Nephron progenitor cell (in vitro differentiated cells): ENCODE measurements at places on chromosomes 4 and X.
A peak's percentile ranks its signal among the peaks of the same experiment; 100 is the strongest.

GRCh38 chrX:119226446-119226845, 9.6 kb upstream of the PGRMC1 start:
- no peak for DNase-seq

- peak; percentile 60 for DNase-seq
These were observed 132.5 kb upstream of the NHS start for GRCh38 chrX:17242470-17242869.

GRCh38 chrX:110087485-110088356, 84.8 kb downstream of the TMEM164 start:
- DNase-seq = no peak

- no peak for DNase-seq
These were observed 256.8 kb downstream of the STIM2 start for GRCh38 chr4:27117453-27117852.

- DNase-seq = peak; percentile 15
These were observed 91.2 kb upstream of the SOD3 start for GRCh38 chr4:24704149-24704548.

DNA sequence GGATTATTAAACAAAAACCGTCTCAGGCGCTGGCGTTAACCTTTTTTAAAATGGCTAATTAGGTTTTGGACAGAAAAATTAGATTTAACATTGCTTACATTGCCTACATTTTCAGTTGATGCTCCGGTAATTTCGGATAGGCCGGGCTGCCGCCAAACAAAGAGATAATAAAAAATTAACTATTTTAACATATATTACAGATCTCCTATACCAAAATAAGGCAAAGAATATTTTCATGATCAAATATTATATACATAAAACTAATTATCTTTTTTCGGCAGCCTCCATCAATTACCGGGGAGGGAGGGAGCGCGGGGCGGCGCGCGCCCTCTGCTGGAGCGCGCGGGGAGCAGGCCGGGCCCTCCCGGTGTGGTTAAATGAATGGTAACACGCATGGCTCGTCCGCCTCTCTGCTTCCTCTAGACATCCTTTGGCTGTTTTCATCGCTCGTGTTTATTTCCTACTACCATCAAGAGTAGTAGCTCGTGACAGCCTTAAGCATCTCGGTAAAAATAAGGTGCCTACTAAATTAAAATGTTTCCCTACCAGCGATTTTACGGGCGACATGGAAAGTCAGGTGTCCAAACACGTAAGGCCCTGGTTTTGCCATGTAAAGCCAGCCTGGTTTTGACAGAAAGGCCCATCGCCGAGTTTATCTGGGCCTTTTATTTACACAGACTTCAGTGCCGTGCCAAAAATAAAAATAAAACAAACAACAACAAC, 52.4 kb upstream of the TMEM33 start:
- DNase-seq = peak; percentile 70

- no peak for DNase-seq
These were observed 45.1 kb downstream of the DTHD1 start for GRCh38 chr4:36326476-36327029.

DNA sequence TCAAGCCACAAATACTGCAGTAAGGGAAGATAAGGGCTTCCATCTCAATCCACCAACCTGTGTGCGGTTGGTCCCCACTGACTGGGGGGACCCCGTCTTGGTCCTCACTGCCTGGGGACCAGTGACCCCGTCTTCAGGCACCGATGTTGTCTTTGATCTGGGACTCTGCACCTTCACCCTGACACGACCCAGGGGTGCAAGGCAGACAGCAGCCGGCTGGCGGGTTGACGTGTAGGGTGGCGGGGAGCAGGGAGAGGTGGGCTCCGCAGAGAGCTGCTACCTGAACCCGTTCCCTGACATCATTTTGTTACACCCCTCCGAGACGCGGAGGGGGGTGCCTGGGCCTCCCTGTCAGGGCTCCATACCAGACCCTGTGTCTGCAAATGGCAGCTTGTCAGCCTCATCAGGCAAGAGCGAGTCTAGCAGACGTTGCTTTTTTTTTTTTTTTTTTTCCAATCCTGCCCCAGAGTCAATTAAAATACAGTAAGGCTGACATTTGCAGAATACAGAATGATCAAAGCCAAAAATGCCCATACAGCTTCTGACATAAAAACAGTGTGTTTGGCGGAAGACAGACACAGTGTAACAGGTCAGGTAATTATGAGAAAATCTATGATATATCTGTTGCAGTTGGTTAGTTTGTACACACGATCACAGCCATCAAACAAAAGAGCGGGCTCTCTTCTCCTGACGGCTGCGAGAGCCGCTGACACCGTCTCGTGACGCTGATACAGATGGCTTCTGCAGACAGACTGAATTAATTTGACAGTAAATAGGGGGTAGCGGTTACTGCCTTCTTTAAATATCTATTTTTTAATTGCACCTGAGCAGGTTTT, 118.6 kb downstream of the CRLF2 start:
- DNase-seq = no peak

DNA sequence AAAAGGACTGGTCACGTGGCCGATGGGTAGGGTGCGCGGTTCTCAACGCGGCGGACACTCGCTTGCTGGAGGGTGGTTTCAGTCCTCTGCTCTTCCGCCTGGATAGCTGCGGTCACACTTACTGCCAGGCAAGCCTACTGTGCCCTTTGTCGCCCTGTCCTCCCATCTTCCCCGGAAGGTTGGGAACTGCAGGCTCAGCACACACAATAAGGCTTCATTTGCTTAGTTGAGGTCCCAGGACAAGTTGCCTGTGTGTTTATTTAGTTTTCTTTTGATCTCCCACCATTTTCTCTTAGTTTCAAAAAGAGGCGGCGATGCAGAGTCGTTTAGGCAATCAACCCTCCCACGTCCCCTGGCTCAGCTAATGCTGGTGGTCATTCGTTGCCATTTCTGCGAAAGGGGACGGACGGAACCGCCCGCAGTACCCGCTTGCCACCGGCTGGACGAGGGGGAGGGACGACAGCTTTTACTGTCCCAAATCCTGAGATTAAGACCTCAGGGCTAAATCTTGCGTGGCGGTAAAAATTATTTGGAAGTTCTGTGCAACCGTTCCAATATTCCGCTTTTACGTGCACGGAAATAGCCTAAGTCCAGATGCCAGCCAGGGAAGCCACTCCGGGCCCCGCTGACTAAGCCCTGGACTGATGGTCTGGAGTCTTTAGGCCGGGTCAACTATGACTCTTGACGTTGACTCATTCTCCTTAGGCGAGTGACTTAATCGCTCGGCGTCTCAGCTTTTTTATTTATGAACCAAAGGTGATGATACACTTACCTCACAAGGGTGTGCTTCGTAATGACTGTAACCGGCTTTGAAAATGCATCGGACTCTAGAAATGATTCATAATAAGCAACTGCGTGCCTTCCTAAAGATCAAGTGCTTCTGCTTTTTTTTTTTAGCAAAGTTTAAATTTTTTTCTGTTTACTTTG, 671 bp upstream of the EIF4E start:
- DNase-seq = peak; percentile 26

DNA sequence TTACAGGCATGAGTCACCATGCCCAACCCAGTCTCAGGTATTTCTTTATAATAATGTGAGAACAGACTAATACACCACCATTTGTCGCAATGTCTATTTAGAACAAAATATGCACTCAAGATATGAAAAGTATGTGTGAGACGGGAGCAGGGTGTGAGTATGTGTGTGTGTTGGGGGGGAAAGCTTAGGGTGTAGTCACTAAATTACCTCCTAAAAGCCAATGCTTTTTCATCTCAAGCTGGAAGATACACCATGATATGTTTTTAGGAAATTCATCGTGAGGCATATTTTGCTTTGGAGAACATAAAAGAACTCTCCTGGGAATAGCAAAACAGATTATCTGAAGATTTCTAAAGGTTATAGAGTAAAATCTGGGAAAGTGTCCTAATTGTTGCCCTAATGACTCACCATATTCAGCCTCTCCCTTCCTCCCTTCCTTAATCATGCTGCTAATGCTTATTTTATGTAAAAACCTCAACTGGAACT, 262.7 kb downstream of the PDHA2 start:
- no peak for DNase-seq

DNA sequence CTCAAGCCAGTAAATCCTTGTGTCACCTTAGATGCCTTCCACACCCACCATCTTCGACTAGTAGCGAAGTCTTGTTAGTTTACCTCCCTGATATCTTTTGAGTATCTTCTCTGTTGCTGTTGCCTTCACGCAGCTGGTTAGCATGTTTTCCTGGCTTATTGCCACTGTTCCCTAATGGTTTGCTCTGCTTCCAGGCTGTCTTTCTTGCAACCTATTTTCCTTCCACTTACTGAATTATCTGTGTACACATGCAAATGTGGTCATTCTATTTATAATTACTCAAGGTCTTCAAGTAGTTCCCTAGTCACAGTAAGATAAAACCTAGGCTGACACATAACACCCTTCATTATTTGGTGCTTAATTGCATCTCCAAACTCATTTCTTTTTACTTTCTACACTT, 89.5 kb downstream of the UGT8 start:
- no peak for DNase-seq

DNA sequence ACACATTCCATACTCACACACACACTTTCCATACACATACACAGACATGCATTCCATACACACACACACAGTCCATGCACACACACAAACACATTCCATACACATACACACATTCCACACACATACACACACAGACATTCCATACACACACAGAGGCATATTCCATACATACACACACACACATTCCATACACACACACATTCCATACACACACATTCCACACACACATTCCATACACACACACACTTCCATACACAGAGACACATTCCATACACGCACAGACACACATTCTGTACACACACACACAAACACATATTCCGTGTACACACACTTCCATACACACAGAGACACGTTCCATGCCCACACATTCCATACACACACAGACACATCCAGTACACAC, 14.8 kb downstream of the LINC00632 start:
- no peak for DNase-seq

DNA sequence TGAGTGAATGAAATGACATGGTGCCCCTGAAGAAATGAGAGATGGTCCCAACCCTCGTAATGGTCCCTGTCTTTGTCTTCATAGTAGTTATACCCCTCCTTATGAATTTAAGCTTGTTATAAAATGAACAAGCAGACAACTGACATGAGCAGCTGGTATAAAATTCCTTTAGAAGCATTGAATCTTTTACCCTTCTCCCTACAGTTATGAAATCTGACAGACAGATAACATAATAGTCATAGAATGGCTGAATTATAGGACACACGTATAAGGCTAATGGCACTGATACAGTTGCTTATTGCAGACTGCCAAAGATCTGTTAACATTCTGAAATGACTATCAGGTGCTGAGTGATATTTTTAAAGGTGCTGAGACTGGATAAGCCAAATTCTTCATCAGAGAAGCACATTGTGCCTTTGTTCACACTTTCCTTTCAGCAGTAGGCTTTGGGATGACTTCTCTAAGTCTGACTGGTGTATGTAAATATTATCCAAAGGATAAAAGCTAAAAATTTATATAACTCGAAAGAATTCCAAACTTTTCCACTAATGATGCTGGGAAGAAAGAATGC, 47.4 kb upstream of the PDGFC start:
- no peak for DNase-seq

GRCh38 chrX:55240788-55241340, 20.7 kb downstream of the PAGE5 start:
- DNase-seq = no peak

GRCh38 chr4:27662426-27662825, 801.8 kb downstream of the STIM2 start:
- DNase-seq = no peak

GRCh38 chrX:48306175-48306574, 50.3 kb downstream of the SSX3 start:
- no peak for DNase-seq

- no peak for DNase-seq
These were observed 11.4 kb downstream of the RNF175 start for GRCh38 chr4:153748378-153748777.
